Amygdala (tissue), 56 donors: ENCODE measurements at places on chromosomes 7 and 10.

DNA sequence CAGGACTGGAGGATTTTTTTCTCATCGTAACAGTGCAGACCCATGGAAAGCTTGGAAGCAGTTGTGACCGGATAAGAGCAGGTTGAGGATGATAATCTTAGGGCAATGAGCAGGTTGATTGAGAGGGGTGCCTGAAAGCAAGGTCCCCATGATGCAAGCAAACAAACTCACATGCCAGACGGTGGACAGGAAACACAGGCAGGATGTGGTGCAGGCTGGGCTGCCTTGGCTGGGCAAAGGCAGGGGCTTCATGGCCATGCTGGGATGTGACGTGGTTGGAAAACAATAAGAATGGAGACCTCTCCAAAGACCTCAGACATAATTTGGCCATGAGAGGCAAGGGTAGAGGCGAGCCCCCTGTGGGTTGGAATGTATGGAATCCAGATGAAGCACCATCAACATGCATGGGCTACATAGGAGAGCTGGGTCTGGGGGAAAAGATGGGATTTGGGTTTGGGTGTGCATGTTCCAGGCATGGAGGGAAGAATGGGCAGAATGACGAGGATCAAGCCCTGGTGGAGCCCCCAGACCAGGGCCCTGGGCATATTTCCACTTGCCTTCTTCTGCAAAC is 58.3 kb downstream of the IKZF1 start:
- no peak for DNase-seq

DNA sequence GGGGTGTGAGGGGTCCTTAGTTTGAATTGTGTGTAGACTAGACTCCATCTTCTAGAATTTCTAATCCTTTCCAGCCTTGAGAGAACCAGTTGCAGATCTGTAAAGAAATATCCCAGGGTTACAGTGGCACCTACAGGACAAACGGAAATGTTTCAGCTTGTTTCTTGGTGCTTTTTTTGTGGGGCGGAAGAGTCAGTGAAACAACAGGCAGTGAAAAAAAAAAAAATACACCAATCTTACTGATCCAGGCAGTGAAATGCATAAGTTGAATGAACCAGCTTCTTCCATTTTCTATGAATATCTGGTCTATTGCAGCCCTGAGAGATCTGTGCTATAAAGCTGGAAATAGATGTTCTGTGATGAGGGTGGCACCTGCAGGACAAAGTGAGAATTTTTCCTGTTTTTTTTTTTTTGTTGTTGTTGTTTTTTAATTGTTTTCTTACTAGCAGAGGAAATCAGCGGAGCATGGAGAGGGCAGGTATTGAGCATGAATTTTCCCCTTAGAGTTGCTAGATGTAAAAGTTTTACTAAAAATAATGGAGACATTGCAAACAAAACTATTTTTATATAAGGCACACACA is 81.9 kb upstream of the DYNC1I1 start:
- DNase-seq: no peak

GRCh38 chr7:7858559-7858958 is 110.0 kb upstream of the GLCCI1 start:
- DNase-seq: no peak

- DNase-seq: no peak
Observed at GRCh38 chr10:4453950-4454349, 372.1 kb upstream of the AKR1E2 start.

- no peak for DNase-seq
Observed at GRCh38 chr7:91995391-91996105, 54.9 kb downstream of the AKAP9 start.

GRCh38 chr10:11407939-11408338 is 203.5 kb downstream of the USP6NL start:
- no peak for DNase-seq

DNA sequence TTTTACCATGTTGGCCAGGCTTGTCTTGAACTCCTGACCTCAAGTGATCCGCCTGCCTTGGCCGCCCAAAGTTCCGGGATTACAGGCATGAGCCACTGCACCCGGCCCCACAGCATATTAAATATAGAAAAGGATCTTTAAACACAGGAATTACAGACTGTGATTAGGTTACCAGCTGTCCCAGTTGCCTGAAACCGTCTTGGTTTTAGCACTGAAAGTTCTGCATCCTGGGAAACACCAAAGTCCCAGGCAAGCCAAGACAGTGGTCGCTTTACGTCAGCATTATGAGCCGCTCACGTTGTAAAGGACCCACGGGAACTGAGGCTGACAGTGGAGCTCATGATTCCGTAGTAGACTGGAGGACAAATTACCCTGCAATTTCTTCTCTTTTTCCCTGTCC is 69.0 kb upstream of the FAM180A start:
- DNase-seq: no peak

- DNase-seq: no peak
Observed at GRCh38 chr7:30249986-30250774, 34.2 kb upstream of the ZNRF2 start.

GRCh38 chr7:149854611-149855360 is 16.6 kb downstream of the ZNF862 start:
- DNase-seq: no peak

DNA sequence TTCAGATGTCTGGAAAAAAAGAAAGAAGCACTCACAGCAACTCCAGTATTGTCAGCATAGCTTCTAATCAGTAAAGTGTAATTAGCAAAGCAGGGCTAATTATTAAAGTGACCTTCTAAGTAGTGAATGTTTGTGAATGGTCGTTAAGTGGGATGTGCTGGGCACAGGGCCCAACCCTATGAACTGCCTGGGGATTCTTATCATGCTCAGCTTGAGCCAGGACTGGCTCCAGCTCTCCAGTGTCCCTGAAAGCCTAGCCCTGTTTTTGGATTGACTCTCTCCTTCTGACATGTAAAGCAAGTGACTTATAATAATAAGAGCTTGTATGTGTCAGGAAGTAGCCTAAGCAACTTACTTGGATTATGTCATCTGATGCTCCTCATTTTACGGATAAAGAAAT is 9.5 kb upstream of the TBX20 start:
- DNase-seq: no peak

GRCh38 chr7:22549667-22550513 is 49.9 kb upstream of the STEAP1B start:
- no peak for DNase-seq

- no peak for DNase-seq
Observed at GRCh38 chr10:4051641-4052151, 266.7 kb upstream of the KLF6 start.

DNA sequence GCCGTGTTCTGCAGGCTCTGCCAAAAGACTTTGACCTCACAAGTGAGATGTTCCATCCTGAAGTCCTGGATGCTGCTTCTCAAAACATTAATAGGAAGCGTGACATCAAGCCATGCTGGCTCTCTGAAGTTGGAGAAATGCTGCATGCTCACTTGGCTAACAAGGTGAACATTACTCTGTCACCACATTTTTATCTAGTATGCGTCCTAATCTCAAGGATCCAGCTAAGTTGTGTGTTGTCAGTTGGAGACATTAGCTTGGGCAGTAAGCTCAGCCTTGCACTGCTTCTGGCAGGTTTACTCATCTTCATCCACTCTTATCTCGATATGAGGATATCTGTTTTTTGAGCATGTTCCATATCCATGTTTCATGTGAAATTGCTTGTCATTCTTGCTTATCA is 165.2 kb downstream of the SDK1 start:
- DNase-seq: no peak

- DNase-seq: no peak
Observed at GRCh38 chr10:37234692-37235091, 109.3 kb downstream of the ANKRD30A start.

DNA sequence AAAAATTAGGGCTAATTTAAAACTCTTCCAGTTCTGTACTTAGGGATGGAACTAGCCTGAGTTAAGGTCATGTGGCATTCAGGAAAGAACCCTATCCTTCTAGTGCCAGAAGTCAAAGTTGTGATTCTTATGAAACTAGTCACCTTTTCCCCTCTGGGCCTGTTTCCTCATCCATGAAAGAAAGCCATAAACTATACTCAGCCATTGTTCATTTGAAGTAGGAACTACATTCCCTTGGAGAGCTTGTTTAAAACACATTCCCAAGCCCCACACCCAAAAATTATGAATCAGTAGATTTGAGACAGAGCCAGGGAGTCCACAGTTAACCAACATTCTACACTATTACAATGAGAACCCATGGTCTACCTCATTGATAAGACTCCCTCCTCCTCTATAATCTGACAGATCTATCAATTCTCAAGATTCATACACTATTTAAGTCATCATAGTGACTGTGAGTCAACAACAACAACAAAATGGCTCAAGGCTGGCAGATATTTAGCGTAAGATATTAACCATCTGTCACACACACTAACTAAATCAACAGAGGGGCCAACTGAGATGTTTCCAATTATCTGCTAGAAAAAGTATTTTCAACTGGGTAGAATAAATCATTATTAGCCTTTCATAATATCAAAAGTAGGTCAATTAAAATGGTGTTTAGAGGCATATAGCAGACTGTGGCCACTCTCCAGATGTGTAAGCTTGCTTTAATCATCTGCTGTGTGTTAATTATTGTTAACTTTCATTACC is 102.3 kb downstream of the SLC25A13 start:
- no peak for DNase-seq

DNA sequence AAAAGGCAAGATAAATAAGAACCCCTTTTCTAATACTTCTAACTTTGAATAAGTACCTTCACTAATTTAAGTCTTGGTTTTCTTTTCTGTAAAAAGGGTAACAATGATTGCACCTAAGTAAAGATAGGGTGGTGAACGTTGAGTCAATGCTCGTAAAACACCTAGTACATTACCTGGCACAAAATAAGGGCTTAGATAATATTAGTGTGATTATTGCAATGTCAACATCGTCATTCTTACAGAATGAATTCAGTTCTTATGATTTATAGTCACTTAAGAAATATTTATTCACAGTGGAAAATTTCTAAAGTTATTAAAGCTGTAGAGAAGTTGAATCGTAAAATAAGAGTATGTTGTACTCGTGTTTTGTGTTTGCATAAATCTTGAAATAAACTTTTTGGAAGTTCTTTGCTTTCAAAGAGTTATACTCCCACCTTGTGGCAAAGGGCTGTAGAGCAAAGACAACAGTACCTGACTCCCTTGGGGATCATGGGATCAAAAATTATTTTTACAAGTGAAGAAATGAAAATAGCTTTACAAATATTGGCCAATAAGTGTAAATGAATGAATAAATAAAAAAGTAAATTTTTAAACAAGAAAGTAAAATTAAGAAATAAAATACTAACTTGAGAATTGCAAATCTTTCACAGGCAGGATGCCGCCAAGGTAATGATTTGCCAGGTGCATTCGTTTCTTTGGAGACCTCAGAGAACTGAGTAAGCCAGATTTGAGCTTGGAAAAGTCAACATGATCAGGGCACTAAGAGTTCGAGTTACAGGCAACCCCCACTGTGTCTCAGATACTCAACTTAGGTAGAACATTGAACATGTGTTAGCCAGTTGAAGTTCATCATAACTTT is 285.8 kb upstream of the CACNA2D1 start:
- no peak for DNase-seq

DNA sequence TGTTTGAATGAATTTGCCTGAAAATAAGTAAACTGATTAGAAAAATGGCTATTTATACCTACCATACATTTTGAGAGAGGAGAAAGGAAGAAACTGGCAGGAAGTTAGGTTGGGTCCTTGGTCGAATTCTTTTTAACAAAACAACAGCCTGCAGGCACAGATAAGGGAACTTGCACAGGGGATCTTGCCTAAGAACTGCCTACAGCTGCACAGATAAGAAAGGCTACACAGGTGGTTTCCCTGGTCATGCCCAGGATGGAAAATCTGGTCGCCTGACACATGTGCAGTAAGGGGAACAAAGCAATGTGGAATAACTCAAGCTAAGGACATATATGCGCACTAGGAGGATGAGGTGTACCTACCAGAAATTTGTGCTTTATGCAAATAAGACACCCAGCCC is 732.1 kb upstream of the POT1 start:
- DNase-seq: no peak

GRCh38 chr7:125599387-125599786 is 669.8 kb upstream of the POT1 start:
- DNase-seq: no peak

DNA sequence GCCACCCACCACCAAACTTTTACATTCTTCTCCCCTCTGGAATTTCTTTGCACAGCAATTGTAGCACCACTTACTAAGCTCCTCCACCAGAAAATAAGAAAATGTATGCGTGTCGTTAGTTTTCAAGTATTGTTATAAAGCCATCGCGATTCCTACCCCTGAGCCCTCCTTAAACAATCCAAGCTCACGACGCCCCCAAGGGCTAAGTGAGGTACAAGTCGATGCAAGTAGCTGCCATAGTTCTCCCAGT is 1.3 kb downstream of the FRAT2 start:
- no peak for DNase-seq

DNA sequence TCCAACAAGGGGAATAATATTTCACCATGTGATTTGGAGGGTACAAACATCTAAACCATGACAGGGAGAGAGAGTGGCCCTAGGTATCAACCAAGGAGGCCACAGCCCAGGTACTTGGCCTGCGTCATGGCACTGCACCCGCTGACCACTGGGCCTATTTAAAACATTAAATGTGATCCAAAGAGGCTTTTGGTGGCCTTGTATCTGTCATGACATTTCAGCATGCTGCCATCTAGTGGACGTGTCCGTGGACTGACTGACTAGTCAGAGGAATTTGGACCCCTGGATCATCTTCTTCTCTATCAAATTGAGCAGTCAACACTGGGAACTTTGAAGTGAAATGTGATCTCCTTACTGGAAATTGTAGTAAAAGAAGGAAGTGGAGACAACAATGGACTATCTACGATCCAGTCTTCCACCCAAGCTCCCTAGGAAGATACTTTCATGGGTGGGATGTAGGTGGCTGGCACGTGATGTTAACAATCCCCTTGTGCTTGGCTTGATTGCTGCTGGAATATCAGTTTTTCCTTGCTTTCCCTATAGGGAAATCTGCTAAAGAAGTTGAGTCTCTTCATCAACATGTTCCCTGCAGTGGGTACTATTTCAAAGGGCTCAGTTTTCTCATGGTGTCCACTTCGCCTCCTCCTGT is 24.6 kb upstream of the ITGA8 start:
- no peak for DNase-seq

GRCh38 chr7:25207887-25208286 is 20.4 kb downstream of the NPVF start:
- no peak for DNase-seq

GRCh38 chr7:879706-880105 is 3.4 kb downstream of the GET4 start:
- DNase-seq: no peak

GRCh38 chr10:6647811-6648526 is 67.9 kb upstream of the PRKCQ start:
- DNase-seq: peak; percentile 75
